ENCODE measurements at places on chromosomes 11 and 22.
A peak's percentile ranks its signal among the peaks of the same experiment; 100 is the strongest.

DNA sequence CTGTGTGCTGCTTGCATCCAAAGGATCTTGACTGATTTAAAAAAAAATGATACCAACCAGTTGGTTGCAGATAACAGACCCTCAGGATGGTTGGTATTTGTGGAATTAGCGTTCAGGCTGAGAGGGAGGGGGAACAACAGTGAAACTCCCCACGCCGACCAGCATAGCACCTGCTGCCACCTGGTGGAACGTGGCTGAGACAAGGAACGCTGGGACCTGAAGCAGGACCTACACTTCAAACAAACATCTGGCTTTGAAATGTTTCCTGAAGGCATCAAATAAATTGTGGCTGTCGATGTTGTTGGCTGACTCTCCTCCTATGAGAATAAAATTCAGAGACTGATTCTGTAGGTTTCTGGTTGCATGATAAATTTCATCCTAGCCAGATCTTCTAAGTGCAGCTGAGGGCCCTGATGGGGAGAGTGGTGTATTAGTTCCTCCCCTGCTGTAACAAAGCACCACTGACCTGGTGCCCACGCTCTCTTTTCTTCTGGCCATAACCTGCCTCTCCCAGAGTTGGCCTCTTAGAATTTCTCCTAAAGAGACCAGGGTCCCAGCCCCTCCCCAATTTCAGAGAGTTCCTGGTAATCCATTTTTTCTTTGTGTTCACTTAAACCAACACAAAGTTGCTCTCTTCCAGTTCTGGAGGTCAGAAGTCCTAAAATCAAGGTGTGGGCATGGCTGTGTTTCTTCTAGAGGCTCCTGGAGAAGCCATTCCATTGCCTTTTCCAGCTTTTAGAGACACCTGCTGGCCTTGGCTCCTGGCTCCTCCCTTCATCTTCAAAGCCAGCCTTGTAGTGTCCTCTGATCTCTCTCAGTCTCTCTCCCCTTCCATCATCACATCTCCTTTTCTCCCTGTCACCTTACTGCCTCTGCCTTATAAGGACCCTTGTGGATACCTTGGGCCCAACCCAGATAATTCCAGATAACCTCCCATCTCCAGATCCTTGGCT is 17.3 kb downstream of the APOL2 start:
- peak; percentile 37 for DNase-seq

GRCh38 chr11:73072935-73073481 is 69.1 kb downstream of the FCHSD2 start:
- DNase-seq = no peak

DNA sequence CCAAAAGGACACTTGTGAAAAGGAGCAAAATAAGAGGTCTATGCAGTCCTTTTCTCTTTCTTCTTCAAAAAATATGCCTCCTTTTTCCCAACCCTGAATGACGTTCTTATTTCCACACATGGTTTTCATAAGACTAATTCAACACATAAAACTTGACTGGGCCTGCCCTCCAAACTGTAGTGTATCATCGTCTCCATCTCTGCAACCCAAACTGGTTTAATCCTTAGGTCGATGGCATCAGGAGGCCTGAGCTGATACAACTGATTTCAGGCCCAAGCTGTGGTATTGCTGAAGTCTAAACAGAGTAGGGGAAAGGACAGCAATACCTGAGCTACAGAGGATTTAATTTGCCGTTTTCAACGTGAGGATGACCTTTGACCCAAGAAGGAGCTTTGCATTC is 130.0 kb upstream of the MTNR1B start:
- DNase-seq = no peak

DNA sequence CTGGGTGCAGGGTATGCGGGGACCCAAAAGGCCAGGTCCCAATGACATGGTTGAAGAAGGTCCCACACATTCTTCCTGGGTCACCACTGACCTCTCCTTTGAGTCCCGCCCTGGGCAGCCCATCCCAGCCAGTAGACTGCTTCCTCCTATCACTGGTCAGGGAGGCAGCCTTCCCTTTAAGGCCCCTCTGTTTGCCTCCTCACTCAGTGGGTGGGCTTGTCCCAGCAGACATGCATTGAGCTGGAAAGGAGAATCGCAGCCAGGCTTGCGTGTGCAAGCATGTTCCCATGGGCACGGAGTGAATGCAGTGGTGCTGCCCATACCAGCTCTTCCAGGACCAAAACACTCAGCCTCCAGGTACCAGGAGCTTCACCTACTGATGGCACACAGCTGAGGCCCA is 162.4 kb upstream of the SYT13 start:
- no peak for DNase-seq

GRCh38 chr11:12248330-12248729 is 129.0 kb upstream of the PARVA start:
- no peak for DNase-seq

GRCh38 chr11:90294526-90294925 is 71.7 kb upstream of the CHORDC1 start:
- no peak for DNase-seq

DNA sequence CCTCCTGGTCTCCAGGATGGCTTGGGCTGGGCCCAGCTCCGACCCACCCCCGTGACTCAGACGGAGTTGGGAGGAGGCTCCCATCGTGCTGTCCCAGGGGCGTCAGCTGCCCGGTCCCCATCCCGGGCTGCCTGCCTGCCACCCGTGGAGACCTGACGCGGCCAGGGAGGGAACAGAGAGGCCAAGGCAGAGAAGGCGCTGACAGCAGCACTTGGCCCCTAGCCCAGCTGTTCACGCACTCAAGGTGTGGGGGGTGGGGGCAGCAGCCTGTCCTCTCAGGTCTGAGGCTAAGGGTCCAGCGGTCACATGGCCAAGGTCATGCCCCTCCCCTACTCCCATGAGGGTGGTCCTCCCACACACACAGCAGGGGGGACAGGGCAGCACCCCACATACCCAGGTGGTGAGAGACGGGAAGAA is 48.6 kb downstream of the ELFN2 start:
- no peak for DNase-seq

DNA sequence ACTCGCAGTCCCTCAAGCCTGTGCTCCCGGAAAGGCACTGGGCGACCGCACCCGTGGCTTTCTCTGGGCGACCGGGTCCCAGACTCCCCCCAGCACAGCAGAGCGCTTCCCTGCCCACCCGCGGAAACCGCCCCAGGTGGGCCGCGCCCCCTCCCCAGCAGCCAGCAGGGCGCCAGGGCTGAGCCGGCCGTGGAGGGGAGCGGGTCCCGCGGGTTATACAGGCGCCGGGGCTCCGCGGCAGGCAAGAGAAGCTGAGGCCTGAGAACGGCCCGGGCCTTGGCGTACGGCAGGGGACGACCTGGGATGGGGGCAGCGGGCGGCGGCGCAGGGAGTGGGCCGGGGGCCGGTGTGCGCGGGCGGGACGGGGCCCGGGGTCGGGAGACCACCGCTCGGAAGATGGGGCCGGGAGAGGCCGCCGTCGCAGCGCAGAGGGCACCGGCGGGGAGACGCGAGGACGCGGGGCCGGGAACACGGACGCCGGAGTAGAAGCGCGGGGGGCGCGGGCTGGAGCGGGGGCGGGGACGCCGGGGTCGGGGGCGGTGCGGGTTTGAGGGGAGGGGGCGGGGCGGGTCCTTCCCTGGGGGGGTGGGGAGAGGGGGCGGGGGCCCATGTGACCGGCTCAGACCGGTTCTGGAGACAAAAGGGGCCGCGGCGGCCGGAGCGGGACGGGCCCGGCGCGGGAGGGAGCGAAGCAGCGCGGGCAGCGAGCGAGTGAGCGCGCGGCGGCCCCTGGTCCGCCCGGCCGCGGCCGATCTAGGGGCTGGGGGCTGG is at the start of gene MDK:
TSS of gene MDK (plus strand) at position 622 of the 771 bp plus-strand sequence. CDS start 389 bp downstream, outside the sequence.
- DNase-seq = no peak

DNA sequence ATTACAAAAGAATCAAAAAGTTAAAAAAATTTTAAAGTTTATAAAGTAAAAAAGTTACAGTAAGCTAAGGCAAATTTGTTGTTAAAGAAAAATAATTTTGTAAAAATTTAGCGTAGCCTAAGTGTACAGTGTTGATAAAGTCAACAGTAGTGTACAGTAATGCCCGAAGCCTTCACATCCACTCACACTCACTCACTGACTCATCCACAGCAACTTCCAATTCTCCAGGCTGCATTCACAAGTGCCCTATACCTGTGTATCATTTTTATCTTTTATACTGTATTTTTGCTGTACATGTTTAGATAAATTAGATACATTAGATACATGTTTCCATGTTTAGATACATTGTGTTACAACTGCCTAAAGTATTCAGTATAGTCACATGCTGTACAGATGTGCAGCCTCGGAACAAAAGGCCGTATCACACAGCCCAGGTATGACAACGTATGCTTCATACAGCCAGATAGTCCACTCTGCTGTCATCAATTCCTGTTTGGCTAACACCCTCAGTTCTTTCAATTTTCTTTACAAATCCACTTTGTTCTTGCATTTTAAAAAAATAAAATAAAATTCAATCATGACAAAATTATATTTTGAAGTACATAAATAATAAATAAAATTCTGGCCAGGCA is 80.7 kb downstream of the RBFOX2 start:
- no peak for DNase-seq

DNA sequence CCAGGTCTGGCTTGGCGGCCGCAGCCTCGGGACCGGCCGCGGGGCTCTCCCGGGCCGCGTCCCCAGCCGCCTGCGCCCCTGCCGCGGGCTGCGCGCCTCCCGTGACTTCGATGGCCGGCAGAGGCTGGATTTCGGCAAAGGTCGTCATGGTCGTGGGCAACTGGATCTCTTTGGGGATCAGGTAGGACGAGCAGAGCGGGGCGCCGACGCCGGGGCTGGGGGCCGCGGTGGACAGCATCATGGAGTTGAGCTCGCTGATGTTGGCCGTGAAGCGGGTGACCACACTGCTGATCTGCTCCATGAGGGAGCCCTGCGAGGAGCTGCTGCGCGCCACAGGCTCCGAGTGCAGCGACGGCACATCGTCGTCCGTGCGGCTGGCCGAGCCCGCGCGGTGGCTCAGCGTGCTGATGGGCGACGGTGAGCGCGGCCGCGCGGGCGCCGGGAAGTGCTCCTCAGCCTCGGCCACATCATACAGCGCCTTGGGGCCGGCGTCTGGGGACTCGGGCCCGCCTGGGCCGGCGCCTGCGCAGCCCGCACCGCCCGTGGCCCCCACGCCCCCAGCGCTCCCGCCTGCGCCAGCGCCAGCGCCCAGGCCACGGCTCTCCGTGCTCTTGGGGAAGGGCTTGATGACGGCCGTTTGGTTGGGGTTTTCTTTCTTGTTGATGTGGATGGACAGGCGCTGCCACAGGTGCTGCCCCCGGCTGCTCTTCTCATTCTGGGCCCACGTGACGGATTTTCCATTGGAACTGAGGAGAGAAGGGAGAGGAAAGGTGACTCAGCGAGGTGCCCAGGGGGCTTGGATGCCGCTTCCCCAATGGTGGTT is 171.4 kb upstream of the CTSC start:
- DNase-seq = peak; percentile 19

DNA sequence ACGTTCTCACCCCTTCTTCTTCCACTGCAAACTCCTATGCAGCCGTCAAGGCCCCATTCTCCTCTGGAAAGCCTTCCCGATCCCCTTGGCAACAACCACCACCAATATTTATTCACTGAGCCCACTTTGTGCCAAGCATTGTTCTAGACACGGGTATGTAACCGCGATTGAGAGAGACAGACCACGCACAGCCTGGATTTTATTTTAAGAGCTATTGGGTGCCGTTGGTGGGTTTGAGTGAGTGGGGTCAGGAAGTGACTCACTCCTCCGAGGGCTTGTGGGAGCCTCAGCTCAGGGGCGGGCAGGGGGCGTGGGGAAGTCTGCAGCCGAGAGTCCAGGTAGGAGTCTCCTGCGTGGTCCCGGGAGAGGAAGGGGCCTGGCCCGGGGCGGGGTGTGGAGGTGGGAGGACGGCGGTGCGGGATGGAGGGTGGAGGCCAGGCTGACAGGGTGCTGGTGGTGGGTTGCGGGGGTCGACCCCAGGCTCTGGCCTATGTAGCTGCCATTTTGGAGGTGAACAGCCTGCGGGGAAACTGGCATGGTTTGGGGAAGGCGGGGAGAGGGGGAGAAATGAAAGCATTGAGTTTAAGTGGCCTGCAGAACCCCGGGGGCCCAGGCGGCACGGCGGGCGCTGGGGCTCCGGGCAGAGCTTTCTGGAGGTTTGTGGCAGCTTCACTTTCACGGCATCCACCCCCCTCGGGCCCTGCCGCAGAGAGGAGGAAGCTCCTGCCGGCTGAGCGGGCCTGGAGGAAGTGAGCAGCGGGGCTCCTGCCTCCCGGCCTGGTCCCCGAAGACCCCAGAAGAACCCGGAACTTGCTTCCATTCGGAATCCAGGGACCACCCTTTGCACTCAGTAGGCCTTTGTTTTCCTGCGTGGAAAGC is 547 bp downstream of the PARVG start:
- DNase-seq = peak; percentile 40

- no peak for DNase-seq
Observed at GRCh38 chr22:48498526-48499331, 1328.9 kb downstream of the BRD1 start.

DNA sequence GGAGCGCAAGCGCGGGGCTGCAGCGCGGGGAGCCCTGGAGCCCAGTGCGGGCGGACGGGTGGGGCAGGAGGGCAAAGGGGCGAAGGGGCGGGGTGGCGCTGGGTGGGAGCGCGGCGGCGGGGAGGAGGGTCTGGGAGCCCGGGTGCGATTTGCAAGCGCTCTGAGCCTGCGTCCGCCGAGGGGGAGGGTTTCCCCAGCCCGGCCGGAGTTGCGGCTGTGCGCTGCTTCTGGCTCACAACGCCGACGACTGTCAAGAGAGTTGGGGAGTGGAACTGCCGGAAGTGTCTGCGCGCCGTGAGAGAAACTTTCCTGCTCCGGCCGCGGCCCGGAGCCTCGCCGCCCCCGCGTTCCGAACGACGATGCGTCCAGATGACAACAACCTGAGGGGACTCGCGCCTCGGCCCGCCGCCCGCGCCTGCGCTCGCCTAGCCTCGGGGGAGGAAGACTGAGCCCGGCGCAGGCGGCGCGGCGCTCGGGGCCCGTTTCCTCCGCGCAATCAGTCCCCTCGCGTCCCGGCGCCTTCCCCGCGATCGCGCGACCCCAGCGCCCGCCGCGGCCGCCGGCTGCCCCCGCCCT is at the start of gene ARHGAP42:
TSS of gene ARHGAP42 (plus strand) at position 235 of the 576 bp plus-strand sequence. CDS start 391 bp downstream, outside the sequence.
- no peak for DNase-seq
